ENCODE measurements at places on chromosomes 5 and 9. TPM values are rescaled to one million over a fixed set of nuclear protein-coding genes. Genes with fewer than 3 reads are reported as not detected.

DNA sequence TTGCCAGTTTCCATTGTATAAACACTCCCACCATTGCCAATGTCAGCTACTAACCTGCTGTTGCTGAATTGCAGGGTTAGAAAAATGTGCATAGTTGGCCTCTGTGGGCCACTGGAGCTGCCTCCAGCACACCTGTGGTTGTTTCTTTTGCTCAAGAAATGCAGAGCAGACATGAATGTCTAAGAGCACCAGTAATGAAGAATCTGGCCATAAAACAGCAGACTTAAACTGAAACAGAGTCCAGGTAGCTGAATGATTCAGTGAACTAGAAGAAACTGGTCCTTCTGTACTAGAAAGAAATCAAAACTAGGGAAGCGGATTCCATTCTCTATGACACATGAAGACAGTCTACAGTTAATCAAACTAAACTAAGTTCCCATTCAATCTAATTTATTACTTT lies 48.2 kb downstream of the NUDT12 start:
- no peak for DNase-seq

- no peak for DNase-seq
These were observed 213.4 kb upstream of the ADAMTSL1 start for GRCh38 chr9:18260521-18260920.

- DNase-seq, result no peak
These were observed 62.6 kb upstream of the LRRTM2 start for GRCh38 chr5:138937392-138938387.

Gene GARIN3
- not detected for total RNA-seq

GRCh38 chr9:80775530-80775929 lies 913.8 kb downstream of the TLE1 start:
- DNase-seq, result no peak

Gene BARX1
- not detected for total RNA-seq

- no peak for DNase-seq
These were observed 625 bp downstream of the EXOSC2 start for GRCh38 chr9:130694205-130694604.

DNA sequence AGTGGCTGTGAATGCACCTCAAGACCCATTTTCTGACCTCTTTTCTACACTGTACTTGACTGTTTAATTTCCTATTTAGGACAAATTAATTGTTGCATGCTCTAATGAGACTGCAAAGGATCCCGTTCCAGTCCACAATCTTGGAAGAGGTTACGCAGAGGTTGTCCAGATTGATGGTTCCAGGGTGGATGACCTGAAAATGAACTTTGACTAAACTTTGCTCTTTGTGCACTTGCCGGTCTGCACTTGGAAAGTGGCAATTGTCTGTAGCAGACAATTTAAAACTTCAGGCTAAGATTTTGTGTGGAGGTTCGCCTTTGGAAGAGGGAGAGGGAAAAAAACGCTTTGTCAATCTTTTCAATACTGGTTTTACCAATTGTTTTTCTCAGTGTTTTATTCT lies 267.8 kb downstream of the TMEM161B start:
- no peak for DNase-seq

Gene IFNA21
- not detected for total RNA-seq

- DNase-seq, result no peak
These were observed 37.0 kb upstream of the OSMR start for GRCh38 chr5:38808666-38809343.

Gene FASTKD3
- total RNA-seq, result 13.5 TPM

DNA sequence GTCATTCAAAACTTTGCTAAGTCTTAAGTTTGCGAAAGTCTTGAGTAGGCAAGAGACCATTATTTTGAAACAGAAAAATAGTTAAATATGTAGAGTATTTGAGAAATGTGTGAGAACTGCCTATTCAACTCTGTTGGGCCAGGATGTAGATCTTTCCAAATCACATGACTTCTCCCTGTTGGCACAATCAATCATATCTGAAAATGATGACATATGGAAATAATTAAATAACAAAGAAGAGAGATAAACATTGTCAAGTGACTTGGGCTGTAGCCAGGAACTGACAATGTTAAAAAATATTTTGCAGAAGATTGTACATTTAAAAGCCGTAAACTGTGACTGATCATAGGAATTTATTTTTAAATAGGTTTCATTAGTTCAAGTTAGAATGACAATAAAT lies 104.6 kb upstream of the IL6ST start:
- no peak for DNase-seq

Gene BASP1
- total RNA-seq, result not detected

All from Calu3 (cell line).